ENCODE measurements at places on chromosomes 13 and 19.

- no peak for DNase-seq
Measured at GRCh38 chr13:114339857-114340534, 25.7 kb downstream of the CHAMP1 start.

DNA sequence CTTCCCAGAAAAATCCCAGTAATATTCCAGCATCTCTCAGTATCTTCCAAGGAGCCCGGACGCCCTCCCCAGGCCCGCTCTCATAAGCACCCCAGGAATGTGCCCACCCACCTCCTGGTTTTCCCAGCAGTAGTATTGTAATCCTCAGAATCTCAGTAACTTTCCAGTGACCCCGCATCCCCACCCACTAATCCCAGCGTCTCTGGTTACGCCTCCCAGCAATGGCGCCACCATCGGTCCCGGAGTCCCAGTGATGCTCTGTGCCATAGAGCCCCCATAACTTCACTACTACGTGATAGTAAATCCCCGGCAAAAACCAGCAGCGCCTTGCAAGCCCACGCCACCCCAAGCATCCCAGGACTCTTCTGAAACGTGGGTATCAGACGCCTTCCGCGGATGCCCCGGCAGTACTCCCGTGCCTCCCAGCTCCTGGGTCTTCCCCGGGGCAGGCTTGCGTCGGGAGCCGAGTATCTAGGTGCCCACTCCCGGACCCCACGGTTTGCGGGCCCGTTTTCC is 928 bp upstream of the PNPLA6 start:
- no peak for DNase-seq

DNA sequence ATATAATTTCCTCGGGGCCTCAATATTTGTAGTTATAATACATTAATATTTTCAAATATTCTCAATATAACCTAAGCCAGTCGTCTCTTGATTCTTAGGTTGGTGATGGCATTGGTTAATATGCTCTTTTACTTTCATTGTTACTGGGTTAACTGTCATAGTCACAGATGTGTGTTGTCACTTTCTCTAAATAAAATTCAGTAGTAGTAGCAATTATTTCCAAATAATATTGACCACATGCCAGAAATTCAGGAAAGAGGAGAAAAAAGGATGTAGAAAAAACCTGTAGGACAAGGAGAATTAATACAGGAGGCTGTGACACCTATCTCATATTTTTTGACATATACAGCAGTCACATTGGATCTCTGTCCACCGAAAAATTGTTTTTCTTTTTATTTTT is 322.7 kb upstream of the SLITRK6 start:
- no peak for DNase-seq

DNA sequence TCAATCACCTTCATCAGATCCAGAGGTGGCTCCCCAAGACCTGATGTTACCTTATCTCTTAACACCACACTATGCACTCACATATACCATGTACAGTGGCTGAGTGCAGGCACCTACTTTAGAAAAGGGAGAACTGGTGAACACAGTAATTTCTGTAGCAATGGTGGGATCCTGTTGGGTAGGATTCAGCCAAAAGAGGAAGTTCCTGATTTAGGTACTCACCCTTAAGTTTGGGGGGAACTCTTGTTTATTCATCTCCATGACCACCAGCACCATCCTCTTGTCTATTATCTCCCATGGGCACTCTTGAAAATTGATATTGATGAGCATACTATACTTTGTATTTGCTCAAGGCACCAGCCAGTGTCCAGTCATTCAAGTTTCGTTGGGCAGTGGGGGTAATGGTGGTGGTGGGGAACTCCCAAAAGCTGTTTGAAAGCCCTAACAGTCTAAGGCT is 324.4 kb downstream of the LMO7 start:
- DNase-seq = no peak

Data from T-helper 22 cell (primary cell).